ENCODE measurements at places on chromosomes 5 and 9. TPM values are rescaled to one million over a fixed set of nuclear protein-coding genes. Genes with fewer than 3 reads are reported as not detected.

ITGA2 gene
- 15.1 TPM for total RNA-seq

GRCh38 chr5:145347026-145347616, 488.0 kb downstream of the PRELID2 start:
- peak; percentile 43 for DNase-seq

DNA sequence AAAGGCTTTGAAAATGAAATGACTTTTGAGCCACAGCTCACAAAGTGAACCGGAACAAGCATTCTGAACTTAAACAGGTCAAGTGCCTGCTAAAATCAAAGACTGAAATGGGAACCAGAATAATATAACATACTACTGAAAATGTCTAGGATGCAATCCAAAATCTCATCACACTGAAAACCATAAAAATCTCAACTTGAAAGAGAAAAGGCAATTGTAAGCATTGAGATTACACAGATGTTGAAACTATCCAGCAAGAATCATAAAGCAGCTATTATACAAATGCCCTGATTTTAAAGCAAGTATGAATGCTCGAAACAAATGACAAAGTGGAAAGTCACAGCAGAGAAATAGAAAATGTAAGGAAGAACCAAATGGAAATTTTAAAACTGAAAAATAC, 211.5 kb upstream of the GAS1 start:
- no peak for DNase-seq

DNA sequence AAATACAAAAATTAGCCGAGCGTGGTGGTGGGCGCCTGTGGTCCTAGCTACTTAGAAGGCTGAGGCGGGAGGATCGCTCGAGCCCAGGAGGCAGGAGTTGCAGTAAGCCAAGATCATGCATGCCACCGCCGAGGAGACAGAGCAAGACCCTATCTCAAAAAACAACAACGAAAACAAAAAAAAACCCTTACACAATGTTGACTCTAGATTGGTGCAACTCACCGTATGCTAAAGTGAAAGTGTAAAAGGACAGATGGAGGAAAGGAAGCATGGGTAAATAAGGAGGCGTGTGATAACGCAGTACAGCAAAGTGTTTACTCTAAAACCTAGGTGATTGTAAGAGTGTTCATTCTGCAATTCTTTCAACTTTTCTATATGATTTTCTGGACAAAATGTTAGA, 15.9 kb upstream of the RUFY1 start:
- DNase-seq = no peak

DNA sequence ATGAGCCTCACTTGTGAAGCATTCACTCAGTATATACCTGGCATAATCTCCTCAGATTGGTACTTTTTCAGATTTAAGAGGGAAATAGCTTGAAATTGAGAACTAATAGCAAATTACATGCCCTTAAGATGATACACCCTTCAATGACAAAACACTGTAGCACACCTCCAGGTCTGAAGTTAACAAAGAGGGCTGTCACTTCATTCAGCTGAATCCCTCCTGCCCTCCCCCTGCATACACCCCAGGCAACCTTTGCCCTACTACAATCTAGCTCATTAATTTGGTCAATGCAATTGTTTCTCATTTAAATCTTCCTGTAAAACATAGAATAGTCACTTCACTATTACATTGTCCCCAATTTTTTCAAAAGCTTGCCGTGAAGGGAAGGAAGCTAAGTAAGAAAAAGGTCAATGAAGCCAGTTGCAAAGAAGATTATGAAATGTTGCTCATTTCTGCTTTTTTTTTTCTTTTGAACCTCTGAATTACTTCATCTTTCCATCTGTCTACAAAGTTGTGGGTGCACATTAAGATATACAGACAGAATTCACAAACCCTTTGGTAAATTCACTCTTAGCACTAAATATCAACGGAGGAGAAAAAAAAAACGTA, 294.8 kb upstream of the PTGER4 start:
- no peak for DNase-seq
